ENCODE measurements at places on chromosomes 5 and 9.

- DNase-seq: no peak
Measured at GRCh38 chr5:156686796-156687195, 163.3 kb upstream of the PPP1R2B start.

- DNase-seq: no peak
Measured at GRCh38 chr5:125012727-125013451, 266.4 kb upstream of the ZNF608 start.

DNA sequence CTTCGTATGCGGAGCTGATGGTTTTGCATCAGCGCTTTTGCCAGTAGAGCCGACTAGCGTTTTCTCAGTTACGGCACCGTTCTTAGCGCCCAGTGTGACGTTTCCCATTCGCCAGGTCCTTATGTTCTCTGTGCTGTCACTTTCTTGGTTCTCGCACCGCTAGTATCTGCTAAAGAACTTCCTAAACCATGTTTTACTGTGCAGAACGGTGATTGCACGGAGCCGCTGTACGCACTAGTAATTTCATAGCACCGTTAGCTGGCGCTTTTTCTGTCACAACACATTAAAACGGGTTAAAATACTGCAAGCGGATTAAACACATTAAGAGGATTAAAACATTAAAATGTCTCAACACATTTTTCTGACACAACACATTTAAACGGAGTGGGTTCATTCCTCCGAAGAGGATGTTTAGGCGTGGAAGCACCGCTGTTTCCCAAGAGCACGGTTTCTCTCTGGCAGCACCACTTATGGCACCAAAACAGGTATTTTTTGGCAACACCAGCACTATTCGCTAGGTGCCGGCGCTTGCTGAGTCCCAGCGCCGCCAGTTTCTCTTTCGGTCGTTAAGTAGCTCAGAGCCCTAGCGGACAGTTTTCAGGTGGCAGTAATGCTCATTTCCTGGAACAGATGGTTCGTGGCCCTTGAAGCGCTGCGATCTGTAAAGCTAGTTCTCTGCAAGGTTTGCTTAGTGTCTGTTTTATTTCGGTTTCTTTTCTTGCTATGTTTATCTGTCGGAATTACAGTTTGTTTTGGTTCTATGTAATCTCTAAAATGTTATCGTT lies 20.3 kb downstream of the ANXA2R start:
- peak; percentile 69 for DNase-seq

- DNase-seq: no peak
Measured at GRCh38 chr9:33140401-33141360, 26.5 kb downstream of the B4GALT1 start.

DNA sequence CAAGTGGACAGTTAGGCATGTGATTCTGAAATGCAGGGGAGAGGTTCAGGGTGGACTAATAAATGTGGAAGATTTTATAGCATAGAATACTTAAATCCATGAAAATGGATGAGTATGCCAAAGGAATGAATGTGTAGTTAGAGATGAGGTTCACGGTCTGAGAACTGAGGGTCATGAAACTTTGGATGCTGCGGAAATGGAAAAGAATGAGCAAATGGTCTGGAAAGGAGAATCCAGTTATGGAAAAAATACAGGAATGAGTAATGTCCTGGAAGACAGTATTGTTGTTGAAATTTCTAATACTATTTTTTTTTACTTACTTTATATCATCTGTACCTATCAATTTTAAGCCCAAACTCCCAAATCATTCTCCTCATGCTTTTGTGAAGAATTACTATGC lies 2369.4 kb downstream of the MAT2B start:
- DNase-seq: no peak

DNA sequence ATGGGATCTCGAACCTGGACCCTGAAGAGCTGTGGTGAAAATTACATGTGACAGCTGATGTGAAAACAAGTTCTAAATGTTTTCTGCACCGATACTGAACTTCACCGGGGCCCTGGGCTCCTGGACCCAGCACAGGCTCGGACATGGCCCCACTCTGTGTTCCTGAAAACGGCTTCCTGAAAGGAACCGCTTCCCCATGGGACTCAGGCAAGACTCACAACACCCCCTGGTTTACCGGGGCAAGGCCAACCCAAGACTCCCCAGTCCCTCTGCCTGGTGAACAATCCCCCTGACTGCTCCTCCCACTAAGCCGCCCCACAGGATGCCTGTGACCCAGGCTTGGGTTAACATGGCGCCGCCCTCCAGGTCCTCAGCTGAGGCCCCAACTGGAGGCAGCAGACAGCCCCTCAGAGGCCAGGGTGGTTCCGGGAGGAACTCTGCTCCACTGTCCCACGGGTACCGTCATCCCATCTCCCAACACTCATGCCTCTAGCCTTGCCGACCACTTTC lies 124.5 kb upstream of the FOXD4L5 start:
- DNase-seq: no peak

DNA sequence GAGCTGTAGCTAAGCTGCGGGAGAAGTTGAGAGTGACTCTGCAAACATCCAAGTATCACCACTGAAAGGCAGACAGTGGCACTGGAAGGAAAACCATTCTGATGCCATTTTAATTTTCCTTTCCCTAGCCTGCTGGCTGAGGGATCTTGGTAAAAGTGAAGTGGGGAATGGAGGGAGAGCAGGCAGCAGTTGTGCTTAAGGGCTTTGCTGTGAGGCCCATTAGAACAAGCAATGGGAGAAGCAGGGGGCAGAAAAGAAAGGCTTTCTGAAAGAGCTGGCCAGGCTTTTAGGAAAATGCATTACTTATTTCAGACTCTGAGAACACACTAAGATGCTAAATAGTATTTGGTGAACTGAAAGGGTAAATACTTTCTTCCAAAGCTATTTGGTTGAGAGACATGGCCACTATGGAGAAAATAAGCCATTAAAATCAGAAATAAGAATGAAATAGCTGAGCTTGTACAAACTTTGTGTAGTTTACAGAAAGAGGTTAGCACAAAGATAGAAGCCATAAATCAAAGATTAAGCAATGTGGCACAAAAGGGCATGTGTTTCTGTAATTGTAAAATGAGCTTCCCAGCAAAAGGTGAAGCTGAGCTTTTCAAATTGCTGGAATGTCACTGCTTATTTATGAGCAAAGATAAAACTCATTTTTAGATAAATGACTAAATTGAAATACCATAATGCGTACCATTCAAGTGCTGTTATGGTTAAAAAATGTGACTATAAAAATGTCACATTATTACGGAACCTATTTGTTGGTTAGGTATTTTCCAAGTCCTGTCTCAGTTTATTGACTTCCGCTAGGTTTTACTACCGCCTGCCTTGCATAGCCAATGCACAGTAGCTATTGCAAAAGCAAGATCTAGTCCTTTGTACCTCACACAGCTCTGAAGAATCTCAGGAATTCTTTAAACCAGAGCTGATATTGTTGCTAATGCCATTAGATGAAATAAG lies 20.8 kb downstream of the SNCAIP start:
- no peak for DNase-seq

- no peak for DNase-seq
Measured at GRCh38 chr9:120942186-120943001, 15.8 kb upstream of the TRAF1 start.

- DNase-seq: no peak
Measured at GRCh38 chr5:141250576-141250975, 5.4 kb downstream of the PCDHB15 start.

DNA sequence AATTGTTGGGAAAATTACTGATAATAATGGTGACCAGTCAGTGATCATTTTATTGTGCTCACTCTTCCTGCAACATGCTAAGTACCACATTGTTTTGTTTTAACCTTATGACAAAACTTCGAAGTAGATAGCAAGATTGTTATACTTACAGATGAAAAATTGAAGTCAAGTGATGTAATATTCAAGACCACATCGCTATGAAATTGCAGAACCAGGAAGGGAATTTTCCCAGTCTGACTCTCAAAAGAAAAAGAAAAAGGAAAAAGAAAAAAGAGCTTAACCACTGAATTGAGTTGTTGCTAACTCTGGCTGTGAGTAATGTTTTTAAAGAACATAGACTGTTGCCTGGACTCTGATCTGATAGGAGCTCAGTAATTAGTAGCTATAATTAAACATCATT lies 170.6 kb upstream of the HAPLN1 start:
- no peak for DNase-seq

DNA sequence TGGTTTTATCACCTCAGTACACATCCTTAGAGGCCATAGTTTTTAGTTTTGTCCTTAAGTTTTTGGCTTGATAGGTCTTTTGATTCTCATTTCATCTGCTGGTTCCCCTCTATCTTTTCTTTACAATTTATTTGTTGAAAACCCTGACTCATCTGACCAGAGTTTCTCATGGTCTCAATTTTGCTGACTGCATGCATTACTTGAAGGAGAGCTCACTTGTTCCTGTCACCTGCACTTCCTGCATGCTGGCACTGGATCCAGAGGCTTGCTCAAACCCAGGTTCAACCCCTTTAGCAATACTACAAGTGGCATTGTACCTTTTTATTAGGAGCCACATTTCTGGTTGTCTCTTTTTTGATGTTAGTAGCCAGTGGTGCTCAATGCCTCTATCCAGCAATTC lies 26.7 kb downstream of the FBXO10 start:
- DNase-seq: no peak

- DNase-seq: no peak
Measured at GRCh38 chr5:180596668-180597231, 5.5 kb upstream of the SCGB3A1 start.

GRCh38 chr9:68627594-68627993 lies 77.4 kb upstream of the PIP5K1B start:
- no peak for DNase-seq

Data from stimulated activated CD8-positive, alpha-beta memory T cell treated with anti-CD3 and anti-CD28 coated beads, Interleukin-4, amount 100 ng/mL, for 1 hour (primary cell).